Activated CD8-positive, alpha-beta T cell treated with anti-CD3 and anti-CD28 coated beads, Interleukin-2, amount 10 ng/mL, durations not matched to agents 7 days and 5 days (primary cell): ENCODE measurements at places on chromosomes 1 and 21. TPM values are rescaled to one million over a fixed set of nuclear protein-coding genes. Genes with fewer than 3 reads are reported as not detected.
A peak's percentile ranks its signal among the peaks of the same experiment; 100 is the strongest.

DNA sequence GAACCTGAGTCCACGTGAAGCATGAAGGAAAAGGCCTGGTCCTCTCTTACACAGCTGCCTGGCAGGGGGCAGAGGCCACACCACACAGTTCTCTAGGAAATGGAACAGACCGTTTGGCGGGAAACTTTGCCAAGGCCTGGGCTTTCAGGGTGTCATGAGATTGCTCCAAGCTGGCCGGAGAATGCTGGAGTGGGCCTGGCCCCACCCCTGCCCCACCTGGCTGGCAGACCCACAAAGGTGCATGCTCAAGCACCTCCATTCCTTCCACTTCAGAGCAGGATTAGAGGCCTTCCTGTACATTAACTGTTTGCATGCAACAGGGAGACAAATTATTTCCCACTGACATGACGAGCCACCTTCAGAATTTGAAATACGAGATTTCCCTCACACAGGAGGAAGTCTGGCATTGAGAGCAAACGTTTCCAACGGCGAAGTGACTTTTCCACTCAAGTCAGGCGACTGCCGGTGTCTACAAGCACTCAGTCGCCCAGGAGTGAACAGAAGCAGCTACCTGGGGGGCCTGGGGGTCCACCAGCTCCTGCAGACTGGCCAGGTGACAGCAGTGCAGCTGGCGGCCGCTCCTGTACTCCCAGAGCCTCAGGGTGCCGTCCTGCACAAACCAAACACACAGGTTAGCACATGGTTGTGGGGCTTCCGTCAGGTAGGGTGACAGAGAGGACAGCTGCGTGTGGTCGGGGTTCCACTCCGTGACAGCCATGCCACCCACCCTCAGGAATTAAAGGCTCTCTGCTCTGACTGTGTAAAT is 24.0 kb downstream of the WDR4 start:
- H3K4me3 ChIP-seq, result no peak overlapping the region
- H3K27me3 ChIP-seq, result no peaks in the 10 kb centered on the region
- peaks cover 60% of the 10 kb centered on the region for H3K36me3 ChIP-seq
- no peak overlapping the region for H3K27ac ChIP-seq

TSPEAR gene
- total RNA-seq, result not detected

- peaks cover 5% of the 10 kb centered on the region for H3K27me3 ChIP-seq
- H3K27ac ChIP-seq, result no peak overlapping the region
- no peak for DNase-seq
Measured at GRCh38 chr1:980137-980571, 1.7 kb downstream of the PERM1 start.

SLC30A10 gene
- total RNA-seq, result not detected

CFAP57 gene
- total RNA-seq, result not detected

- peak overlapping the region; percentile 40 for H3K4me3 ChIP-seq
- H3K36me3 ChIP-seq, result no peaks in the 10 kb centered on the region
- H3K27me3 ChIP-seq, result peaks cover 7% of the 10 kb centered on the region
- peak; percentile 82 for DNase-seq
Measured at GRCh38 chr1:151945725-151946722, 36.7 kb upstream of the THEM4 start.

DNA sequence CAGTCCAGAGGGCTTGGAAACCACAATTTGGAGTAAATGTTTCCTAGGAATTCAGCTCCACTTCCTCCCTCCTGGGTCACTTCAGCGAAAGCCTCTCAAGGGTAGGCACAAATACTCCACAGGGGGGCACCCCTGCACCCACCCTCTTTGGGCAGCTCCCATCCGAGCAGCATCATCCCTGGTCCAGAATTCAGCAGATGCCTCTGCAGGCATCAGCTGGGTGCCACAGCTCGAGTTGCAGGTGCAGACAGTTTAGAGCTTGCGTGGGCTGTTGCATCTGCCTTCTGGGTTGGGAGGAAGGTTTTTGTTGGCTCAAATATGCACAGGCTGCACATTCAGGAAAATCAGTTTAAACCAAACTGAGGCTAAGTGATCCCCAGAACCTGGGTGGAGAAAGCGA is 25.0 kb downstream of the KANK4 start:
- peaks cover 11% of the 10 kb centered on the region for H3K4me1 ChIP-seq
- no peaks in the 10 kb centered on the region for H3K27me3 ChIP-seq
- no peak for DNase-seq
- no peak overlapping the region for H3K27ac ChIP-seq
- no peaks in the 10 kb centered on the region for H3K36me3 ChIP-seq

- no peaks in the 10 kb centered on the region for H3K4me1 ChIP-seq
- H3K27ac ChIP-seq, result no peak overlapping the region
- H3K4me3 ChIP-seq, result no peak overlapping the region
- no peaks in the 10 kb centered on the region for H3K27me3 ChIP-seq
- no peaks in the 10 kb centered on the region for H3K36me3 ChIP-seq
- no peak for DNase-seq
Measured at GRCh38 chr1:222171005-222171404, 376.9 kb downstream of the HHIPL2 start.

- H3K27me3 ChIP-seq, result no peaks in the 10 kb centered on the region
- H3K4me1 ChIP-seq, result no peaks in the 10 kb centered on the region
- H3K36me3 ChIP-seq, result no peaks in the 10 kb centered on the region
- no peak overlapping the region for H3K27ac ChIP-seq
- H3K4me3 ChIP-seq, result no peak overlapping the region
- no peak for DNase-seq
Measured at GRCh38 chr1:73096841-73097240, 814.5 kb upstream of the NEGR1 start.

DNA sequence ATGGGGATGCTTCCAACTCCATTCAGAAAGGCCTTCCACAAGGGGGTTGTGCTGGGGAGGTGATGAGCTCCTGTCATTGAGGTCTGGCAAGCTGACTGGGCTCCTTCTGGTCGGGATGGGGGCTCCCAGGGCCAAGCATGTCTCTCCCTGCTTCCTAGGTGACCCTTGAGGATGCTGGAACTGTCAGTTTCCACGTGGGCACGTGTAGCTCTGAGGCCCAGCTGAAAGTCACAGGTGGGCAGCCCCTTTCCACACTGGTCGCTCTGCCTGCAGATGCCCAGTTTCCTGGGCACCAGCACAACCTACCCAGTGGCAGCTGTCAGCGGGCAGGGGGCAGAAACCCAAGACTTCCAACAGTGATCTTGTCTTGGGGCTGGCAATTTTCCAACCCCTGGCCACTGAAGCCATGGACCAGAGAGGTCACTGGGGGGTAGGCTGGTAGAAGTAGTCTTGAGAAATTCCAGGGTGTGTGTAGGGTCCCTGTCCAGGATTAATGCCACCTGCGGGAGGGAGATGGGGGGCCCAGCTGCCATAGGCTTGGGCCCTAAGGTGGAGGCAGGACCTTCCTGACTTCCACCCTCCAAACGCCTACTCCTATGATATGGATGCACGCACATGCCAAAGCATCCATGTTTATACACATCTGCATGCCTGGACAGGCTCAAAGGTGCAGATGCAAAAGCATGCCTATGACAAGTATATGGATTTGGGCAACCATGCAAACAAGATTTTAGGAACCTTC is 97.1 kb downstream of the TRIM11 start:
- peaks cover 3% of the 10 kb centered on the region for H3K36me3 ChIP-seq
- H3K27me3 ChIP-seq, result no peaks in the 10 kb centered on the region
- DNase-seq, result no peak
- H3K4me1 ChIP-seq, result no peaks in the 10 kb centered on the region
- H3K4me3 ChIP-seq, result no peak overlapping the region
